ENCODE measurements at places on chromosomes 16 and 17. TPM values are rescaled to one million over a fixed set of nuclear protein-coding genes. Genes with fewer than 3 reads are reported as not detected.

SALL1 gene
- 0.05 TPM for total RNA-seq

VAT1L gene
- 1.4 TPM for total RNA-seq

HNF1B gene
- 0.34 TPM for total RNA-seq

ITGAL gene
- total RNA-seq, result not detected

EPX gene
- not detected for total RNA-seq

ASPA gene
- total RNA-seq, result not detected

WFDC1 gene
- total RNA-seq, result not detected

CACNG3 gene
- total RNA-seq, result not detected

Measured in dermis blood vessel endothelial cell (primary cell).